ENCODE measurements at places on chromosomes 1 and 21. TPM values are rescaled to one million over a fixed set of nuclear protein-coding genes. Genes with fewer than 3 reads are reported as not detected.

The OLFML3 gene
- total RNA-seq: 104 TPM

The MR1 gene
- 0.24 TPM for total RNA-seq

DNA sequence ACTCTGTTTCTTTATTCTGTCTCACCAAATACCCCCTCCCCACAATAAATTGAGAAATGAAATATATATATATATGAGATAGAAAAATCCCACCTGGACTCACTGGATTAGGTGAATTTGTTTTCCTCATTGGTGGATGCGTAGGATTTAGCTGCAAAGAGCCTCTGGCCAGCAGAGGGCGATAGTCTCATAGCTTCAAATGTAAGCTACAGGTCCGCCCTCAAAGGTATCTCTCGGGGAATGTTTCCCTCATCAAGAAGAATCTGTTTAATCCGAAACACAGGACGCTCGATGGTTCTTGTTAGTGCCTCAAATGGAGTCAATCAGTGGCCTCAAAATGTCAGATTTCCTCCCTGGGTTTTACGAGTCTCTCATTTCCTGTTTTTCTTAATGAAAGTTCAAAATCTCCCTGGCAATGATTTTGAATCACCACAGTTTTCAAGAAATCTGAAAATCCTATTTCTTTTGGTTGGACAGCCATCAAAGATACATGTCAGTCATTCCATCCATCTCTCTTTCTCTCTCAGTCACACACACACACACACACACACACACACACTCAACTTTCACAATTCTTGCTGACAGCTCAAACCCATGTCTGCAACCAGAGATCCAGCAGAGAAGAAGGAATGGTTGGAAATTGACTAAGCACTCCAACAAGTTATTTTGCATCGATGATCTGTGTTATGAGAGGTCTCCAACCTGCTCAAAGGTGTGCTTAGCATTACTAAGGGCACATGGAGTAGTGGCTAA is 13.9 kb upstream of the CAMK1G start:
- peak; percentile 81 for DNase-seq

The SERPINC1 gene
- 0.22 TPM for total RNA-seq

The PPM1J gene
- total RNA-seq: 0.85 TPM

The DNAJC11 gene
- total RNA-seq: 84.5 TPM

The PKP1 gene
- not detected for total RNA-seq

GRCh38 chr1:43956234-43956633 is 9.5 kb downstream of the IPO13 start:
- no peak for DNase-seq

DNA sequence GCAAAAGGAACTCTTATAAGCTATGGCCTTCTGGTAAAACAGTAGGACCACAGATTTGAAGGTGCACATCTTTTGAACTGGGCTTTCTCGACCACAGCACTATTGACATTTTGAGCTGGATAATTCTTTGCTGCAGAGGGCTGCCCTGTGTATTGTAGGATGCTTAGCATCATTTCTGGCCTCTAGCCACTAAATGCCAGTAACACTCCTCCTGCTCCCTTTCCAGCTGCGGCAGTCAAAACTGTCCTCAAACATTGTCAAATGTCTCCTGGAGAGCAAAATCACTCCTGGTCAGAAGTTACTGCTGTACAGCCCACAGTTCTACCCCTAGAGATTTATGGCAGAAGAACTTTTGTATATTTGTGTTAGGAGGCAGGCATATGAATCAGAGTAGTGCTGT is 836.7 kb downstream of the PLA2G4A start:
- DNase-seq: no peak

The TMEM240 gene
- 1.9 TPM for total RNA-seq

GRCh38 chr1:19808351-19808750 is 6.7 kb downstream of the RNF186 start:
- DNase-seq: no peak

DNA sequence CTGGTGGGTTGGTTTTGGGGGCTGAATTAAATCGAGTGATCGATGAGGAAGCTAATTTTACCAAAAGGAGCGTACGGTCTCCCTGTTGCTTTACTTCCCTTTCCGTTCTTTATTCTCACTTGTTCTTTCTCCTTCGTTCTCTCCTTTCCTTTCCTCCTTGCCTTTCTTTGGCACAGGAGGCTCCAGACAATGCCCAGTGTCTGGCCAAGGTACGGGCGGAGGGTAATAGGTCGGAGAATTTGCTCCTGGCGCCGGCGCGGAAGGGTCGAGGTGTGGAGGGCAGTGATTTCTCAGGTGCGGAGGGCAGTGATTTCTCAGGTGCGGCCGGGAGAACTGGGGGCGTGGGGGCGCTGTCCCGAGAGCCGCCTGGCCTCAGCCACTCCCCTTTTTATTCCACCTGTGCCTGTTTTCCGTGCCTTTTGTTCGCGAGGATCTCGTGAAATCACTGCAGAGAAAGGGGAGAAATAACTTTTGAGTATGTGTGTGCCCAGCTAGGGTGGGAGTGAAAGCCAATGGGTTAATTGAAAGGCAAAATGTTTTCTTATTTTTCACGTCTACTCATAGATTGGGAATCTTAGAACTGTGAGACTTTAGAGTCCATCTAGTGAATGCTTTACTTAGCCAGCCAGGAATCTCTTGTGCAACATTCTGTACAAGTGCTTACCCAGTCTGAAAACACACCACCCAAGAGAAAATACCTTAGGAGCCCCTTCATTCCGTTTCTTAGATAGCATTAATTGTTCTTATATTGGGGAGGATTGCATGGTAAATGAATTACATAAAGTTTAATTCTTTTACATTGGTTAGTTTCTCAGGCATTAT is 1.3 kb downstream of the FNBP1L start:
- no peak for DNase-seq

The SPRR3 gene
- total RNA-seq: not detected

All from SJCRH30 (cell line).